ENCODE measurements at places on chromosomes 6 and 20.

GRCh38 chr20:46979603-46980241 lies 85.1 kb downstream of the EYA2 start:
- no peak for DNase-seq

DNA sequence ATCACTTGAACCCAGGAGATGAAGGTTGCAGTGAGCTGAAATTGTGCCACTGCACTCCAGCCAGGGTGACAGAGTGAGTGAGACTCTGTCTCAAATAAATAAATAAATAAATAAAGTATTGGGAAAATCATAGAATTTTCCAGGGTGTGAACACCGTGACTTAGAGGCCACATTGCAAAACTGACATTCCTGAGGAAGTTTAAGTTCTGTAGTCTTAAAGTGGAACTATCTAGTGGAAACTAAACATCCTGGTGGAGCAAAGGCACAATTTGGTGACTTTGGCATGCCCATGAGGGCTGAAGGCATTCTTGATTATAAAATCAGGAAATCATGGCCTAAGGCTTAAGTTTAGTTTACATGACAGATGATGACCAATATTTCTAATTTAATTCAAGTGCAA lies 32.7 kb upstream of the MCM3 start:
- DNase-seq = no peak

GRCh38 chr6:37048851-37049757 lies 43.6 kb downstream of the FGD2 start:
- DNase-seq = no peak

DNA sequence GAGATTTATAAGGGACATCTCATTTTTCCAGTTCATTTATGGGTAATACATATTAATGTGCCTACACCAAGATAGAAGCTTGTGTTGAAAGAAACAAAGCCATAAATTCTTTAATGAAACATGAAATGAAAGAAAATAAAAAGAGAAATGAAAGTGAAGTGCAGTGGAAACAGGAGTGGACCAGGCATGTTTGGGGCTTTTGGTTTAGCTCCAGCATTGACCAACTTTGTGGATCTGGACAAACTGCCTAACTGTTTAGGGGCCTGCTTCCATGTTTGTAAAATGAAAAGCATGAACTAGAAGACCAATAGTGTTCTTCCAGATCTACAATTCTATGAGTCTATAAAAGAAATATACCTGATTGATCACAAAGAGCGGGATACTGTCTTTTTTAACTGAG lies 124.9 kb downstream of the GJA10 start:
- no peak for DNase-seq

- DNase-seq = no peak
Observed at GRCh38 chr6:152099446-152100182, 292.1 kb downstream of the ESR1 start.

GRCh38 chr6:2476376-2476775 lies 231.0 kb upstream of the GMDS start:
- no peak for DNase-seq

GRCh38 chr6:88238065-88238464 lies 71.9 kb upstream of the CNR1 start:
- DNase-seq = no peak
